Stimulated activated CD4-positive, alpha-beta T cell treated with anti-CD3 and anti-CD28 coated beads, TNF-alpha, amount 100 ng/mL, for 48 hours (primary cell): ENCODE measurements at places on chromosomes 3 and 15.

GRCh38 chr3:169969174-169970095 lies 2.8 kb downstream of the SEC62 start:
- no peak for DNase-seq

DNA sequence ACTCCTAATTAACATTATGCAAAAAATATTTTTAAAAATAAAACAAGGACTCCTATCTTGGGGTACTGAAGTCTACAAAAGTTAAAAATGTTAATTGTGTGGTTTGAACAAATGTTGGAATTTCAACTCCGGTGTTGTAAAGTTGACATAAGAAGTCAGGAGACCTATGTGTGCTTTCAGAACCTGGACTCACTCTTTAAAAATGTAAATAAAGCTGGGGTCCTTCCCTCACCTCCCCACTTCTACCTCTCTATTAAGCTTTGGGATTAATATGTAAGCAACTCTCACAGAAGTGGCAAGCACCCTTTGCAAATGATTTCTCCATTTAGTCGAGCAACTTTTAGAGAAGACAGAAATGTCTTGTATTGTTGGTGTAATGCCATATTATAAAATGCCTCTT lies 11.9 kb downstream of the MEIS2 start:
- no peak for DNase-seq

DNA sequence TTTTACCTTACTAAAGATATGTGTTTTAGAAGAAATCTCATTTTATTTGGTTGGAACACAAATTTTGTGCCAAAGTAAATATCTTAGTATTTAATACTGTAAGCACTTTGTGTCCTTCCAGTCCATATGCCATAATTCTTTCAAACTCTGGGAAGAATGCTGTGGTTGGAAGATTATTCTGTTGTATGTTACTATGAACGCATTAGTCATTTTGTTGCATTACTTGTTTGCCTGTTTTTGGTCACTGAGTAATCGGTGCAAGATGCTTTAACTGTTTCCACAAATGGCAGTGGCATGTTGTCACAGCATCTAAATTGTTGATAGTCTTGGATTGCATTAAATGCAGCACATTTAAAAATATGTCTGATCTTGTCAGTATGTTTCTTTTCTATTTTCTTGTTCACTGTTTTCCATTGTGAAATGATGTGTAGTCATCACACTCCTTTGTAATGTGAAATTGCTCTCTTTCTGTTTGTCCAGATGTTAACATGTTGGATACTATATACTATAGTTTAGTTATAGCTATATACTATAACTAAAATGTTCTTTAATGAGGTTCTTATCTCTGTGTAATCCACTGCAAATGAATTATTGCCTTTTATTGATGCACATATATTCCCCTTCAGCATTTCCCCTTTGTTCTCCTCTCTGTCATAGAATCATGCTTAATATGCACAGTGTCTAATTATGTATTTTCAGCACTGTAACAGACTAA lies 89.9 kb upstream of the FLNB start:
- DNase-seq: no peak

GRCh38 chr15:77869021-77869895 lies 208.3 kb downstream of the TBC1D2B start:
- no peak for DNase-seq

DNA sequence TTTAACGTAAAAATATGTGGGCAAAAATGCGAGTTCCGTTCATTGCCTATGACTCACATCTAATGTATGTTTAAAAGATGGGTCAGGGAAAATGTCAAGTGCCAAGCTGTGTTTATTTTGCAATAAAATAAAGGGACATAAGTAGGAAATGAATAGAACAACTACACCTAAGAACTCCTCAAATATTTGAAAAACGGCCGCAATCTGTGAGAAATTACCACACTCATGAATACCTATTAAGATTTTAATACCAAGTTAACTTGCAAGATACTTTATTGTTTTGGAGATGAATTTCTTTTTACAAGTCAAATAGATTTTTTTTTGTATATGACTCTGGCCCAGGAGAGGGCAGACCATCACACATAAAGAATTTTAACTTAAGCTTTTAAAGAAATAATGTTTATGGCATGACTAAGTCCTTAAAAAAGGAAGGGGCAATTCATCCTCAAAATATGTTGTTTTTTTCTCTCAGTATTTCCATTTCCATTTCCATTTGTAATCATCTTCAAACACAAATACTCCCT lies 152.7 kb downstream of the SUCNR1 start:
- no peak for DNase-seq

- no peak for DNase-seq
Measured at GRCh38 chr3:177602601-177603147, 405.4 kb upstream of the TBL1XR1 start.

GRCh38 chr3:193754719-193755118 lies 161.7 kb downstream of the OPA1 start:
- DNase-seq: no peak

DNA sequence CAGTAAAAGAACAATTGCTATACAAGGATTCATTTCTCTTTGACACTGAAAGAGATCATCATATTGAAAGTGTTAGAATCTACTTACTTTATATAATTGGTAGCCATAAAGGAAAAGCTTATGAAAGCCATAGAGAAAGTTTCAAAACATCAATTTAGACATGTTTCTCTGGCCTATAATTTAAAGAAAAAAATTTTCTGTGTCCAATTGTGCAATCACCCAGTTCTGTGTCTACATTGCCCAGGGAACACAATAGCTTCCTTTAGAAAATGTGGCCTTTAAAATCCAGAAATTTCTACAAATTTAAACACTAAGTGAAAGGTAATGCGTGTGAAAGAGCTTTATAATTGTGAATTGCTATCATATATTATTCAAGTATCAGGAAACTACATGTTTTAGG lies 259.2 kb downstream of the GBE1 start:
- no peak for DNase-seq

DNA sequence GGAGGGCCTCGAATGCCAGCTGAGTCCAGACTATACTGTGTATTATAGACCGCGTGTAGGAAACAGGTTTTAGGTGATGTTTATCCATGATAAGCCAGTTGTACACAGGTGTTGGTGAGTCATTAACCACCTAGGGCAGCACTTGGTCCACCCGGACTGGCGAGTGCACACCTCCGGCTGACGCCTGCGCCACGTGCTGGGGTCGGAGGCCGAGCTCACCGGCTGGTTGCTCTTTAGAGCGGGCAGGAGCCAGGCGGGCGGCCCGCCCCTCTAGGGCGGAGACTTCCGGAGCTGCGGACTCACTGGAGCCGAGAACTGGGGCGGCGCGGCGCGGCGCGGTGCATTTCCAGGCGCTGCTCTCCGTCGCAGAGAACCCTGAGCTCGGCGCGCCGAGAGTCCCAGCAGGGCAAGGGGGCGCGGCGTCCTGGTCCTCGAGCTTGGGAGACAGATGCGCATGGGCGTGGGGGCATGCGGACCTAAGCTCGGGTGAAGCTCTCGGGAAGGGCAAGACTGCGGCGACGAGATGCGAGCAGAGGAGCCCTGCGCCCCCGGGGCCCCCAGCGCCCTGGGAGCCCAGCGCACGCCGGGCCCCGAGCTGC lies at the start of gene ESYT3:
TSS of gene ESYT3 (plus strand) at position 341 of the 599 bp plus-strand sequence. CDS start at position 524, 183 bp downstream.
- DNase-seq: peak; percentile 57

GRCh38 chr3:182909318-182910040 lies 70.9 kb downstream of the DCUN1D1 start:
- DNase-seq: no peak

DNA sequence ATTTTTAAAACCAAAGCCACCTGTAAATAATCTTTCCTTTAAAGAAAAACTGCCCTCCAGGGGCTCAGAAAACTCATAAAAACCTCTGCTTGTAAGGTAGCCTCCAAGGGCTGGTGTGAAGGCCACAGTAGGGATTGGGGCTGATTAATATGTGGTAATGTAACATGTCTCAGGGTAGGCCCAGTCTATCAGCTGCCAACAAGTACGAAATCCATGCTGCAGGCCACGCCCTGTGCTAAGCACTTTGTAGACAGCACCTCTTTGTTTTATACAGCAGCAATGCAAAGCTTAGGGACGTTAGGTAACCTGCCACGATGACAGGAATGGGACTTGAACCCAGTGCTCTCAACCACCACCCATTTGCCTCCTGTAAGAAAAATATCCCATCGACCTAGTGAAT lies 65.6 kb upstream of the PRICKLE2 start:
- DNase-seq: no peak

DNA sequence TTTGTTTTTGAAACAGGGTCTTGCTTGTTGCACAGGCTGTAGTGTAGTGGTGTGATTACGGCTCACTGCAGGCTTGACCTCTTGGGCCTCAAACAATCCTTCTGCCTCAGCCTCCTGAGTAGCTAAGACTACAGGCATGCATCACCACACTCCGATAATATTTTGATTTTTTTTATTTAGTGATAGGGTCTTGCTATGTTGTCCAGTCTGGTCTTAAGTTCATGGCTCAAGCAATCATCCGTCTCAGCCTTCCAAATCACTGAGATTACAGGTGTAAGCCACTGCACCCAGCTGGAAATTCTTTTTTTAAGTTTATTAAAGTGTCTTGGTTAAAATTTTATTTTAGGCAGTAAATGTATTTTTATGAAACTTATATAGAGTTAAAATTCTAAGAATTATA lies 32.2 kb upstream of the RAP2B start:
- DNase-seq: no peak

DNA sequence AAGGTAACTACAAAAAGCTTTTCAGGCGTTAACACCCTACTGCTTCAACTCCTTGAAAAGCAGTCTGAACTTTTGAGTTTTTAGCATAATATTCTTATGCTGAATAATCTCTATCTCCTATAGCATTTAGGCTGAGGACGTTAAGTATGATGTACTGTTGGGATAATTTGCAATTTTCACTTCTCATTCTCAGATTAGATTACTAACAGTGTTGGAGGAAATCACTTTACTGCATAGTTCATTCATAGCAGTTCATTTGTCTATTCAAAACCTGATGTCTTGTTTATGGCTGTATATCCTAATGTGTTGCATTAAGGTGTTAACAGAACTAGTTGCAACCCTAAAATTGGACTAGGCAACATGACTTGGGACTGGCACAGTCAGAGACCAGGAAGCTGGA lies 983.1 kb downstream of the FHIT start:
- no peak for DNase-seq

GRCh38 chr3:172461530-172462138 lies 13.4 kb upstream of the GHSR start:
- no peak for DNase-seq
